HFF-Myc (cell line): ENCODE measurements at places on chromosomes 13 and 19.

DNA sequence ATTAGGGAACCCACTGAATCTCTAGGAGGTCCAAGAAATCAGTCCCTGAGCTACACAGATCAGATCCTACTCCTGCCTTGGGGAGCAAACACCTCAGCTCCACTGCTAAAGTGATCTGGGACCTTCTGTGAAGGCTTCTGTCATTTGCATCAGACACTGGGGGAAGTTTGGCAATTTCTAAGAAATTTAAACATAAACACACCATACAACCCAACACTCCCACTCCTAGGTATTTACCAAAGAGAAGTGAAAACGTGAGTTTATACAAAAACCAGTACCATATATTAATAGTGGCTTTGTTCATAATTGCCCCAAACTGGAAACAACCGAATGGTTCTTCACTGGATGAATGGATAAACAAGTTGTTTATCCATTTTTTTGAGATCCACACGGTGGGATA lies 7.3 kb upstream of the TYROBP start:
- no peak for DNase-seq

DNA sequence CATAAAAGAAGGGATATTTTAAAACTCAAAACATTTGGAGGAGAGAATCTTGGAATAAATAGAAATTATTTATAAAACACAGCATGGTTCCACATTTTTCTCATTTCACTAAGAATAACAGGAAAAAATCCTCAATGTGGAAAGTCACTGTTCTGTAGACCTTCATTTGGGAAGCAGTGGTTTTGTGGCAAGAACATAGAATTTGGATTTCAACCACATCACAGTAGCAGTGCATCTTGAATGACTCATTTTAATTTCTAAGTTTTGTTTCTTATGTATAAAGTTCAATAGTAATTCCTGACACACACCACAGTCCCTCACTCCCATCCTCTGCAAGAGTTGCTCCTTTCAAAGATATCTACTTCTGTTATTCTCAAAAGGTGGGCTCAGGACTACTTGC lies 264.0 kb downstream of the ENOX1 start:
- no peak for DNase-seq

DNA sequence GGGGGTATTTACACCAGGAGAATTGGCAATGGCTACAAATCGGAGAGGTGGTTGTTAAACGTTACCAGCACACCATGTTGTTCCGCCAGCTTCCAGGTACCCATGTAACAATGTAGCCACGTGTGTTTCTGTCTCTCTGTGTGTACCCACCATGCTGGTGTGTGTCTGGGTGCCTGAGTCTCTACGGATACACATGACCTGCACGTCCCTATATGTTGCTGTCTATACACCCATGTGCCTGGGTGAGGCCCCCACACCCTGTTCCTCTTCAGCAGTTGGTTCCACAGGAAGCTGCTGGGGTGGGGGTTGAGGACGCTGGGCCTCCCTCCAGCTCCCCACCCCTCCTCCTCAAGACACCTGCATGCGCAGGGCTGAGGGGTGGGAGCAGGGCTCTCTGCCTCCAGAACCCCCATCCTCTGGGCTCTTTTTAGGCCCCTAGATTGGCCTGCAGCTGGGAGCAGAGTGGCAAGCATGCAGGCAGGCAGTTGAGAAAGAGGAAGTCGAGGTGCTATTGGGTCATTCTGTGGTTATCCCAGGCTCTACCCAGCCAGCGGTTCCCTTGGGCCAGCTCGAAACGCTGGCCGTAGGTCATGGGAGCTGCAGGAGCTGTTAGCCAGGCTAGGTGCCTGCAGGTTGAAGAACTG lies at the start of gene ARHGEF18:
TSS of gene ARHGEF18 (plus strand) at position 351 of the 644 bp plus-strand sequence. CDS start 13,954 bp downstream, outside the sequence.
- DNase-seq, result no peak

DNA sequence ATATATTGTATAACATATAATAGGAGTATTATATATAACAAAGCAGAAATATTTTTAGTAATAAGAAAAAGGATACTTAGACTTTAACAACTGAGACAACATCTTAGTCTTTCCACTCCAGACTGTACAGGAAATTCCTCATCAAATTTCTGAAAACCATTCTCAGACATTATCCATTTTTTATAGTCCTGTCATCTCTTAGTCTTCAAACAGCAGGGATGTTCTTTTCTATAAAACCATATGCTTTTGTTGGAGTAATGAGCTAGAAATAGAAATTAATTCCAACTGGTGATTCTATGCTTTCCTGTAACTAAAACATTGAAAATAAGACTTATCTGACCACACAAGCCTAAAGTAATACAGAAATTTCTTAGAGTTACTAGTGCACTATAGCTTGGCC lies 82.2 kb upstream of the CSNK1A1L start:
- no peak for DNase-seq

GRCh38 chr13:52879950-52880741 lies 31.7 kb upstream of the PCDH8 start:
- no peak for DNase-seq

DNA sequence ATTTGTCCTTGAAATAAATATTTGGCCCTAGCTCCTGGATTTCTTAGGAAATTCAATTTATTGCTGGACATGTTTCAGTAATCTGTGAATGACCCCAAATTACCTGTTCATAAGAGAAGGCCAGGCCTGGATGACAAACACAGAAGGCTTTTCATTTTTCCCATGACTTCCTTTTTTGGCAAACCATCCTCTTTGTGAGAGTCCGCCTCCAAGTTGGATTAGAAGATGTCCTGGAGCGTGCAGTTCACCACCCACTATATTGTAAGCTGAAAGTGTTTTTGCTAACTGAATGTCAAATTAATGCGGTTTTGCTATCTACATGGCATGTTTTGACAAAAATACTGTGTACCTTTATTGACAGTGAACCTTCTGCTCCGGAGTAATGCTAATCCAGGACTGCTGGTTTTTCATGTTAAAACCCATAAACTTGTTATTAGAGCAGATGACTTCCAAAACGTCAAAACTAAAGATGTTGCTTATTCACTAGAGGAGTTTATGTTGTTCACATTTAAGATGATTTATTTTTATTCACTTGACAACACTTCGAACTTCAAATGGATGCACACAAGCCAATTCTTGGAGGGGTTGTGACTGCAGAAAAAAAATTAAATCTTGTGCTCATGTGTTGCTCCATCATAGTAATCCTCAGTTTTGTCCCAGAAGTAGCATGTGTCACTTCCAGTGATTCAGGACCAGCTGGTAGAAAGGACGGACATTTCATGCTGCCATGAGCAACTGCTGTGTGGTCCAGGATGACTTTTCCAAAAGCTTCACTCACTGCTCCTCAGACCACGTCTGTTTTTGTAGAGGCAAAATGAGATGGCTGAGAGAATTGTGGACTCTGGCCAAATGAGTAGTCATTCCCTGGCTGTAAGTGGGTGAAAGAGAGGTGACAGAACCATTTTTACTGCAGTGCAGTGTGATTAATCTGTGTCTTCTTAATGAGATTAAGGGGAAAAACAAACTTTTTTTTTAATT lies 71.0 kb downstream of the ITGBL1 start:
- DNase-seq, result peak; percentile 37

GRCh38 chr19:1154731-1155351 lies 19.2 kb downstream of the SBNO2 start:
- DNase-seq, result no peak

GRCh38 chr13:106187501-106188095 lies 347.9 kb downstream of the EFNB2 start:
- no peak for DNase-seq

DNA sequence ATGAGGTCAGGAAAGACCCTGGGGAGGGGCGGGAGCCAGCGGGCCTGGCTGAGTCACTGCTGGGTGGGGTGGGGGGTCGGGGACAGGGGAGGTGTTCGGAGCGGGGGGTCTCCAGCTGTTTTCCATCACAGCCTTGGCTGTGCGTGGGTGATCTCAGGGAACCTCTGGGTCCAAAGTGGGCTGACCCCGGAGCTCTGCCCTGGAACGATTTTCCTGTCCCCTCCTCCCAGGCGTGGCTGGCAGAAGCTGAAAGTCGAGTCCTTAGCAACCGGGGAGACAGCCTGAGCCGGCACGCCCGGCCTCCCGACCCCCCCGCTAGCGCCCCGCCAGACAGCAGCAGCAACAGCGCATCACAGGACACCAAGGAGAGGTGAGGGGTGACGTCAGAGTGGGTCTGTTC lies 10.6 kb downstream of the TRIP10 start:
- DNase-seq, result no peak

- no peak for DNase-seq
These were observed 435.1 kb downstream of the FOXO1 start for GRCh38 chr13:40231311-40231710.

DNA sequence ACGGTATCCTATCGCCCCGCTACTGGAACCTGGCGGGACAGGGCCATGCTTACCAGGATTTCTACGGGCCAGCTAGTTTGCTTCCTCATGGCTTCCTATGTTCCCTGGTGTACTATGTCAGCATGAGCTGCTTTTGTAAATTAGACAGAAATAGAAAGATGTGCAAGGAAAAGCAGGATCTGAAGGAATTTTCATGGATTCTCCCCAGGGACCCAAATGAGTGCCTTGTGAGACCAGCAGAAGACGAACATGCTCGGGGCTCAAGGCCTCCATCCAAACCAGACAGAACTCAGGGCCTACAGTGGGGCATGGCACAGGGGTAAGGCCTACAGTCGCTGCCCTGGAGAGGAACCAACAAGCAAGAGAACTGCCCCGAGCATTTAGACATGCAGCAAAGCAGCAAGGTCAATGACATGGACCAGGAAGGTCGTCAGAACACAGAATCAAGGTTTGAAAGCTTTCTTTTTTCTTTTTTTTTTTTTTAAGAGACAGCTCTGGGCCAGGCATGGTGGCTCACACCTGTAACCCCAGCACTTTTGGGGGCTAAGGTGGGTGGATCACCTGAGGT lies 17.3 kb downstream of the EPS15L1 start:
- DNase-seq, result no peak

DNA sequence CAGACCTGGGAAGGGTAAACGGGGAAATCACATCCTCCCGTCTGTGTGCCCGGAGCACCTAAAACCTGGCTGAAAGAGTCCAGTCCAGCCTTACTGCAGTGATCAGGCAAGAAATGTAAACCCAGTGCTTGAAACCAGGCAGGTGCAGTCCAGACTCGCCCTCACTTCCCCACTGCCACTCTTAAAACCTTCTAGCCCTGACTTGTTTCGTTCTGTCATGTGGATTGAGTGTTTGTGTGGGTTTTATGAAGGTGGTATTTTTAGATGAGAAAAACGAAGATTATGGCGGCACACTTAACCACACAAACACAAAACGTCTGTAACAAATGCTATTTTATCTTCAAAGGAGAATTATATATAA lies 839 bp upstream of the CKAP2 start:
- DNase-seq, result no peak

GRCh38 chr19:16034958-16035560 lies 41.2 kb upstream of the TPM4 start:
- DNase-seq, result no peak

- no peak for DNase-seq
These were observed 2.8 kb downstream of the PTGER1 start for GRCh38 chr19:14472202-14472938.

- no peak for DNase-seq
These were observed 1.6 kb downstream of the MISP3 start for GRCh38 chr19:14073925-14074838.

GRCh38 chr19:35871611-35872010 lies 3.2 kb downstream of the APLP1 start:
- no peak for DNase-seq

- no peak for DNase-seq
These were observed 280.3 kb downstream of the KLF5 start for GRCh38 chr13:73339086-73339485.

GRCh38 chr19:34118879-34119748 lies 53.2 kb upstream of the LSM14A start:
- DNase-seq, result no peak

GRCh38 chr19:16458391-16459341 lies 13.1 kb downstream of the EPS15L1 start:
- no peak for DNase-seq

- no peak for DNase-seq
These were observed 14.2 kb downstream of the KLF5 start for GRCh38 chr13:73073050-73073449.

DNA sequence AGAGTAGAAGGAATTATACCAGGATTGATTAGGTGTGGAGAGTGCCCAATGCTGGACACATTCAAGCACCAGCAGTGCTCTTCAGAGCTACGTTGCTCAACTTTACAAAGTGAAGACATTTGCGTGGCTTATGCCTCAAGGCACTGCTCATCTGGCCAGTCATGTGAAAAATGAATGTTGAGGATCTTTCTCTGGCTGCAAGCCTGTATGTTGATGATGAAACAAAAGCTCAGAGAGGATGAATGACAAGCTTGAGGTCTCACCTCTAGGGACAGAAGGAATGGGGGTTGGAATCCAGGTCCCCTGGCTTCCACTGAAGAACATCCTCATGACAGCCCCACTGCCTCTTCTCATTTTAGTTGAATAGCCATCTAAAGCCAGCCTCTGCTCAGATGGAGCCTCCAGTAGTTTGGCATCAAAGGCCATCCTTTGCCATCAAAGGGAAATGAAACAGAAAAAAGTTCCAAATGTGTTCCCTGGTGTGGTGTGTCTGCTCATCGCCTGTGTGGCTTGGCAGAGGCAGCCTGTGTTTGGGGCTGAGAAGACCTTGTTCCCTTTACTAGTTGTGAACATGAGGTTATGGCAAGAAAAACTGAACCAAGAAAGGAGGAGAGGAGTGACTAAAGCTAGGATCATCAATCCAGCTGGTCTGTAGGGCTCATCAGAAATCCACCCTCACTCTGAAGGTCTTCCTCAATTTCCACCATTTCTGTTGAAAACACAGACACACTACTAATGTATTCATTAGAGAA lies 114.0 kb upstream of the KL start:
- DNase-seq, result no peak
